ENCODE measurements at places on chromosomes 6 and 20. TPM values are rescaled to one million over a fixed set of nuclear protein-coding genes. Genes with fewer than 3 reads are reported as not detected.

The TCF15 gene
- not detected for total RNA-seq

The ATP6V1G2 gene
- not detected for total RNA-seq

GRCh38 chr6:145277358-145278086 lies 457.8 kb downstream of the EPM2A start:
- no peak for DNase-seq

DNA sequence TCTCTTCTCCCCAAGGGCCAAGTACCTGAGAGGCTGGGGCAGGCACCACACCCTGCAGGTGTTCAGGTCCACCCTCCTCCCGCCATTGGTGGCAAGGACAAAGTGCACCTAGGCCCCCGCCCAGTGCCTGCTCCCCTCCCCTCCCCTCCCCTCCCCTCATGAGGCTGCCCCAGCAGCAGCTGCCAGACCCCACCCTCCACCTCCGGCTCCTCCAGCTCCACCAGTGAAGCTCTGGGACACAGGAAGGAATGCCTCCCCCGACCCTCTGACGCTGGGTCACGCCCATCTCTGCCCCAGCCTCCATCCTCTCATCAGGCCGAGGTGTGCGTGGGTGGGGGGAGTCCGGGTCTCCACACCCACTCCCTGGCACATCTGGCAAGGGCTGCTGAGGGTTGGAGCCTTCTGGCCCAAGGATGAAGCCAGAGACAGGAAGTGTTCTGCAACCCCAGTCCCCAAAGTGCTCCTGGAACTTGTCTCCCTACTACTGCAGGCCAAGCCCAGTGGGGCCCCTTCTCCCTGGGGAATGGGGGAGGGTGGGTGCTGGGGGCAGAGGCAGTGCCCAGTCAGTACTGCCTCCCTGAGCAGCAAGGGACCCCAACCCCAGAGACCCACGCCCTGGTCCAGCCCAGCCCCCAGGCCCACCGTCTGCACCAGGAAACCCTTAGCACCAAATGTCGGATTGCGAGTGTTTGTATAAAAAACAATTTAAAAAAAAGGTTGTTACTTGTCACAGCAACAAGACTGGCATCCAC lies 1.6 kb upstream of the UCKL1 start:
- DNase-seq: no peak

GRCh38 chr6:52306972-52307870 lies 22.7 kb upstream of the MCM3 start:
- no peak for DNase-seq

GRCh38 chr20:58745391-58745790 lies 52.8 kb downstream of the NPEPL1 start:
- no peak for DNase-seq

- no peak for DNase-seq
These were observed 257.0 kb downstream of the NRN1 start for GRCh38 chr6:5749651-5750215.

GRCh38 chr6:100944644-100945043 lies 63.5 kb upstream of the ASCC3 start:
- no peak for DNase-seq

DNA sequence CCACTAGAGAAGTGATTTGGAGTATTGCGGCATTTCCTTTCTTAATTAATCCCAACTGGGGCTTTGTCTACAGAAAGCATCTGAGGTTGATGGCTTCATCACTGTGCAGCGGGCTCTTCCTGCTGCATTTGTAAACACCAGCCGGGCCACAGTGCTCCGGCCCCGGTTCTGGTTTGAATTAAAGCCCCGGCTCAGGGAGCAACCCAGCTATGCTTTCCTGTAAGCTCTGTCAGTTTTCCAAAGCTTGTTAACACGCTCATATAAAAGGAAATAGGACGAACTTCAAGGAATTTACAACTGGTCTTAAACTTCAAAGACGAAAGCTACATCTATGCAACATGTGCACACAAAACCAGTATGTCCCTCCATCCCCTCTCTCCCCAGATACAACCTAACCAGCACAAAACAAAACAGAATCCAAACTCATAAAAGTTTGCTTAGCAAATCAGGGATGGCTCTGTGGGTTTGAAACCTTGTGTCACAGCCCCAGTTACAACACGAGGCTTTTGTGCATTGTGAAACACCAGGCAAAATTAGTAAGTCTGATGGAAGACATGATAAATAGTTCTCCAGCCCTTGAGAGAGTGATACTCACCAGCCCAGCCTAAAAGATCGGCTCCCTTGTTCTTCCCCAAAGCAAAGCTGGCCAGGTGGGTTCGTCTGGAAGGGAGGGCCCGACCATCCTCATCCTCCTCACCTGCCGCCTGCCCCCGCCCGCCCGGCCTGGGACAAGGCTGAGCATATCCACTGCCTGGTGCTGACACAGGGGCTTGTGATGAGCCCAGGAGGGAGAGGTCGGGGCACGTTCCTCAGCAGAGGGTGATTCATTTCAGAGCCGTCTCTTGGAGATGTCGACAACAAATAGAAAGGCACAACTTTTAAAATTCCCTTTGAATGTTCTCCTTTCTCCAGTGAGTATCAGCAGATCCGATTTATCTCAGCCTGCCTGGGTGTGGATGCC lies 197.9 kb downstream of the TFAP2C start:
- no peak for DNase-seq
